ENCODE measurements at places on chromosomes 7 and 10.

DNA sequence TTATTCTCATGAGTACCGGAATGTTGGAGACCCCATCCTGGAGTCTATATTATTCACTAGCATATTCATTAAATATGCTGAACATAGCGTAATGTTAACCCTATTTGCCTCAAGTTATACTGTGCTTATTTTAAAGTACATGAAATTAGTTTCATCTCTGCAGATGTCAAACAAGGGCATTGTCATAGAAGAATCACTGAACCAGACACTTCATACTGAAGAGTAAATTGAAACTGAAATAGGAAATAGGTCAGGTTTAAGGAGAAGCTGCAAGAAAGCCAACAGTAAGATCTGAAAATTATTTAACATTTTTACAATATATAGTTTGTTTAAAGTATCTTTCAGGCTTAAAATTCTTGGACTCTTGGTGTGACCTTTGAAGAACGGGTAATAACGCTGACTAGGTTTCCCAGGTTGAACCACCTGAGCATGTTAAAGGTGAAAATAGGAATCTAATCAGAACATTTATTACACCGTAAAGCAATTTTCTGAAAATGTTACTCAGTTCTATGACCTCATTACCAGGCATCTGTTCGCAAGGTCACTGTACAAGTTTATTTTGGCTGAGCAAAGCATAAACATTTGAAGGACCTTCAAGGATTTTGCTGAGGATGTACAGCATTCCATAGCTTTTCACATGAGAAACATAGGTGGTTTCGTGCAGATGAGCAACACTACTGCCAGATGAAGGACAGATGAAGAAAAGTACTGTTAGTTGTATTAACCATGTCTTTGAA is 82.7 kb downstream of the REEP3 start:
- DNase-seq = no peak

- DNase-seq = no peak
Measured at GRCh38 chr7:92634924-92635519, 44.8 kb upstream of the FAM133B start.

DNA sequence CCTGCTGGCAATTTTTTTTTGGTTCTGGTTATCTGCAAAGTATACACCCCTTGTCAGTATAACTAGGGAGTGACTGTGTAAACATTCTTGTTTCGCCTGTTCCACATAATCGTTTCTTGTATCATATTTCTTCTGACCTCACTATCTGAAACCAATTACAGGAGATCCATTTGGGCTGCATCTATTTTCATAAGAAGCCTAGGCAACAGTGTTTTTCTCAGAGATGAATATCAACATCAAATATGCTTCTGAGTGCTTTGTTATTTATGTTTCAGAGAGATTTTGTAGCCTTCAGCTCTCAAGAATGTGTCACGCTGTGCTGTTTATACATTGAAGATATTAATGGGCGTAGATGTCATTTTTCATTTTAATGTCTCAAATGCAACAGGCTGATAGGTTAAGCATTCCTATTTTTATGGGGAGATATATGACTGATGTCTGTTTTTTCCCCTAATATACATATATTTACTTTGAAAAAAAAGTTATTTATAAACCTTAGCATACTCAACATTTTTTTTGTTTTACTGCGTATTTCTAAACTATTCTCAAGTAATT is 115.5 kb downstream of the FOXP2 start:
- no peak for DNase-seq

DNA sequence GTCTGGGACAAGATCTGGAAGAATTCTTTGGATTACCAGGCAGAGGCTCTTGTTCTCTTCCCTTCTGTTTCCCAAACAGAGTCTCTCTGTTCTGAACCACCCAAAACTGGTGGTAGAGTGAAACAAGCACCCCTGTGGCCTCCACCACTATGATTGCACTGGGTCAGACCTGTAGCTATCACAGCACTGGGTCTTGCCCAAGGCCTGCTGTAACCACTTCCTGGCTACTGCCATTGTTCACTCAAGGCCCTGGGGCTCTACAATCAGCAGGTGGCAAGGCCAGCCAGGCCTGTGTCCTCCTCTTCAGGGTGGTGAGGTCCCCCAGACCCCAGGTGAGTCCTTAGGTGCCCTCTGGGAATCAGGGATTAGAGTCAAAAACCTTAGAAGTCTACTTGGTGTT is 4.1 kb upstream of the LRRC17 start:
- no peak for DNase-seq

DNA sequence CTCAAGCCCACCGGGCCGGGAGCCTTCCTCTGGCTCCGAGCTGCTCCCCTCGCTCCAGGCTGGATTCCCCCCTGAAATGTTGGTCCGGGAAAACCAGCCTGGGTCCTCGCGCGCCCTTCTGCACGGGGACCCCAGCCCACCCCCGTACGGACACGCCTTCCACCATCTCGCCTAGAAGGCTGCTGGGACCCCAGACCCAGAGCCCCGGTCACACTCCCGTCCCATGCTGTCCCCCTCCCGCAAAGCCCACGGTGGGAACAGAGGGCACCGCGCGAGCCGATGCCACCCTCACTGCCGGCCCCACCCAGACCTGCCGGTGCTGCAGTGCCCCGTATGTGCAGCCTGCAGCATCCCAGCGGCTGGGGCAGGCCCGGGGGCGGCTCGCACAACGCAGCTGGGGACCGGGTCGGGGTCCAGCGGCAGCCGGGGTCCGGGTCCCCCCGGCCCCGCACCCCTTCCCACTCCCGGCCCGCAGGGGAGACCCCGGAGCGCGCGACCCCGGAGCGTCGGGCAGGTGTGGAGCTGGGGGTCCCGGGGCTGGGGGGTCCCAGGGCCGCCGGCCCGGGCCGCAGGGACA is 871 bp downstream of the SPOCK2 start:
- DNase-seq = no peak

DNA sequence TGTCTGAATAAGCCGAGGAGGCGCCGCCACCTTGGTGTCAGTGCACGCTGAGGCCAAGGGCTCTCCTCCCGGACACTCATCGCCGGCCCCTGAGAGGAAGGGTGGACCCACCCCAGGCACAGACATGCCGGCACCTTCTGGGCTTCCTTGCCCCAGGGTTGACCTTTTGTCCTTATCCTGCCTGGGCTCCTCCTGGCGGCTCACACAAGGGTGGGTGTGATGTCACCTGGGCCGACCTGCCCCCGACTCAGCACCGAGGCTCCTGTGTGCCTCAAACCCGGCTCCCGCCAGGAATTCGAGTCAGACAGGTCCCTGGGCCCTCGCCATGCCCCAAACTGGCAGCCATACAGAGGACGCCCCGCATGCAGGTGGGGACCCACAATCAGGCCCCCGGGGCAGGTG is 17.7 kb upstream of the CFAP46 start:
- no peak for DNase-seq

DNA sequence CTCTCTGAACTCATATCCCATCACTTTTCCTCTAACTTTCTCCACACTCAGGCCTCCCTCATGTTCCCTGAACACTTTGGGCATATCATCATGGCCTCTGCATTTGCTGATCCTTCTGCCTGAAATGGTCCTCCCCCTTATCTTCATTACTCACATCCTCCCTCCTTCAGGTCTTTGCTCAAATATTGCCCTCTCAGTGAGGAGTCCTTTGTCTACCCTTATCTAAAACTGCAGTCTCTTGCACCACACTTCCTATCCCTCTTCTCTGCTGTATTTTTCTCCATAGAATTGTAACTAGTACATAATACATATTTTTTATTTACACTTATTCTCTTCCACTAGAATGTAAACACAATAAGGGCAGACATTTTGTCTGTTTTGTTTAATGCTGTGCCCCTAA is 41.7 kb downstream of the DNAJC1 start:
- DNase-seq = no peak

GRCh38 chr10:69512901-69513300 is 60.3 kb downstream of the NEUROG3 start:
- DNase-seq = no peak

DNA sequence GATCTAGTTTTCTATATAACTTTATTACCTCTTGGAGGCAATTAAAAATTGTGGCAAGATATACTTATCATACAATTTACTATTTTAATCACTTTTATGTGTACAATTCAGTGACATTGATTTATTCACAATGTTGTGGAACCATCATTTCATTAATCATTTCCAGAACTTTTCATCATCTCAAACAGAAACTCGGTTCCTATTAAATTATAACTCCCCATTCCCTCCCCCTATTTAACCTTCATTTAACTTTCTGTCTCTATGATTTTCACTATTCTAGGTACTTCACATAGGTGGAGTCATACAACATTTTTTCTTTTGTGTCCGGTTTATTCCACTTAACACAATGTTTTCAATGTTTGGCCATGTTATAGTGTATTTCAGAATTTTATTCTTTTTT is 252.8 kb downstream of the REEP3 start:
- DNase-seq = no peak

GRCh38 chr7:85714043-85714578 is 527.3 kb upstream of the SEMA3D start:
- DNase-seq = no peak

- no peak for DNase-seq
Measured at GRCh38 chr7:128030654-128031611, at the start of gene LRRC4. Gene LRRC4 (minus strand): TSS chr7:128031437. CDS start chr7:128030640, 797 bp downstream.

DNA sequence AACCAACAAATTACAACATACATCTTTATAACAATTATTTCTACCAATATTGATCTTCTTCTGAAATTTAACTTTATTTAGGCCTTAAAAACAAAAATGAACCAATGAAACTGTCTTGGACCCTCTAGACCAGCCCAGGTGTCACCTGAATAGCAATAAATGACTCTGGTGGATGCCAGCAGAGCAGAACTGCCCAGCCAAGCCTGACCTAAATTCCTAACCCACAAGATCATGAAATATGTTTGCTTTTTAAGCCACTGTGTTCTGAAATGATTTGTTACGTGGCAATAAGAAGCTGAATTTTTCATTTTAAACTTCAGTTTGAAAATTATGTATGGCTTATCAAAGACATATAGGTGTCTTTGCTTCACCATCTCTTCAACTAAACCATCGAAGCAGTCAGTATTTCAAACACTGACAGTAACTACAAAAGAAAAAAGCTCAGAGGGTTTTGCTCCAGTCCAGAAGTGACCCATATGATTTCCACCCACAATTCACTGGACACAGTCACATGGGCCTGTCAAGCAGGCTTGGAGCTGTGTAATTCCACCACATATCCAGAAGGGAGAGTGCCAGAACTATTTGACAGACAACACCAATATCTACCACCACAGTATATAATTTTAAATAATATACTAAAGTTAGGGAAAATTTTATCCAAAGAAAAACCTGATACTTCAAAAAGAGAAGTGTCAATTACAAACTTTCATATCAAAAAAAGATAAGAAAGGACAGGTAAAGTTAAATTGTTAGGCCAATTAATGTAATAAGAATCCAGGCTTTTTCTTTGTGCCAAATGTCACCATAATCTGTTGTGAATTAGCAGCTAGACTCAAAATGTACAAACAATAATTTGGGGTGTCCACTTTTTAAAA is 94.5 kb downstream of the KMT2C start:
- no peak for DNase-seq

Measured in stimulated activated CD4-positive, alpha-beta T cell treated with anti-CD3 and anti-CD28 coated beads, Interleukin-2, amount 100 ng/mL, for 48 hours (primary cell).